ENCODE measurements at places on chromosomes 16 and 17.

- DNase-seq, result peak; percentile 77
Measured at GRCh38 chr16:8936421-8936820, 27.3 kb downstream of the USP7 start.

DNA sequence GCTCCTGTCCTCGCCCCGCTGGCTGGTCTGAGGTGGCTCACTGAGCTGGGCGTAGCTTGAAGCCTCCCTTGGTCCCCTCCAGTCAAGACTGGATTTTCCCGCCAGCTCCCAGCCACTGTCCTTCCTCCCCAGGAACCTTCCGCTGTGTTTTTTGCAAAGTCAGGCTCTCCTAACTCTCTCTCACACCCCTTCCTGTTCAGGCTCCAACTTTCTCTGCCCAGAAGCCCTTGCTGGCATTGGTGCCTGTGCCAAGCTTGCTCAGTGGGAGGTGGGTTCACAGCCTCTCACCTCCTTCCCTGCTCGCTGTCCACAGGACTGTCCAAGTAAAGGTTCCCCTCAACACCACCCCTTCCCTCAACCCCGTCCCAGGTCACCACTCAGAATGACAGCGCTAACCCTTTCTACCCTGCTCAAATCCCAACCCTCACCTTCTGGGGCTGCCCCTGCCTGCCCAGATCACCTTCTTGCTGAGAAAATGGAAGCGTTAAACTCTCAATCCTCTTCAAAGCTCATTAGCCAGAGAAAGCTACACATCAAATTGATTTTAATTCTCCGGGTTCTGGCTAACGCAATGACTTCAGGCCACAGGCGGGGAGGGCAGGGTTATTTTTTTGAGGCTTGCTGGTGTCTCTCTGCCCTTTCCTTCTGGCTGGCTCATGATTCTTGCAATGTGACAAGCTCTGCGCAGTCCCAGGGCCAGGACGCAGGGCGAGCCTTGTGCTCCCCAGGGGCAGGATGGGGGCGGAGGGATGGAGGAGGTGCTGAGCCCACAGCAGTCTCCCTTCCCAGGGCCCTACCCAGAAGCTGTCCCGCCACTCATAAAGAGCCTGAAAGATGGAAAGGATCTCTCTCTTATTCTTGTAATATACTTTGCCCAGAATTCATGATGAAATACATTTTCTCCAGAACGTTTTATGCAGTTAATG is 357.2 kb upstream of the TNRC6C start:
- DNase-seq, result no peak

DNA sequence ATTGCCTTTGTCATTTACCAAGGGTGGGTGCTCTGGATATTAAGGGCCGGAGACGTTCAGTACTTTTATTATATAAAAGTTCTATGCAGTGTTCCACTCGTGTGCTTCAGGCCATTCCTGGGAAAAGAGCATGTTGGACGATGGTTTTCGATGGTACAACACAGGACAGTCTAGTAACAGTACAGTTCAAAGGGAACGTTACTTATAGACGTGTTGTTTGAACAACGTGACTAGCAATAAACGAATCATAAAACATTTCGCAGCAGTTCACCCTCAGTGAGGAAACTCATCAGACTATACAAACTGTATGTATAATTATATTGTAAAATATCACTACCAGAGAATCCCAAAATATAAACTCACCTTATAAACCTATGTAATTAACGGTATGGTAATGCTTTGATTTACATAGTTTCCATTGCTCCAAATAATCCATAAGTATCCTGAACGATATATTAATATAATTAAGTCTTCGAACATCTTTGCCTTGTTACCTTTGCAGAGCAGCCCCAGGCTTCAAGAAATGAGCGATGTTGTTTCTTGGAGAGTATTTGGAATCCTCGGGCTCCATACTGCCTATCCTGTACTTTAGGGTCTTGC is 589 bp downstream of the NMT1 start:
- DNase-seq, result no peak

DNA sequence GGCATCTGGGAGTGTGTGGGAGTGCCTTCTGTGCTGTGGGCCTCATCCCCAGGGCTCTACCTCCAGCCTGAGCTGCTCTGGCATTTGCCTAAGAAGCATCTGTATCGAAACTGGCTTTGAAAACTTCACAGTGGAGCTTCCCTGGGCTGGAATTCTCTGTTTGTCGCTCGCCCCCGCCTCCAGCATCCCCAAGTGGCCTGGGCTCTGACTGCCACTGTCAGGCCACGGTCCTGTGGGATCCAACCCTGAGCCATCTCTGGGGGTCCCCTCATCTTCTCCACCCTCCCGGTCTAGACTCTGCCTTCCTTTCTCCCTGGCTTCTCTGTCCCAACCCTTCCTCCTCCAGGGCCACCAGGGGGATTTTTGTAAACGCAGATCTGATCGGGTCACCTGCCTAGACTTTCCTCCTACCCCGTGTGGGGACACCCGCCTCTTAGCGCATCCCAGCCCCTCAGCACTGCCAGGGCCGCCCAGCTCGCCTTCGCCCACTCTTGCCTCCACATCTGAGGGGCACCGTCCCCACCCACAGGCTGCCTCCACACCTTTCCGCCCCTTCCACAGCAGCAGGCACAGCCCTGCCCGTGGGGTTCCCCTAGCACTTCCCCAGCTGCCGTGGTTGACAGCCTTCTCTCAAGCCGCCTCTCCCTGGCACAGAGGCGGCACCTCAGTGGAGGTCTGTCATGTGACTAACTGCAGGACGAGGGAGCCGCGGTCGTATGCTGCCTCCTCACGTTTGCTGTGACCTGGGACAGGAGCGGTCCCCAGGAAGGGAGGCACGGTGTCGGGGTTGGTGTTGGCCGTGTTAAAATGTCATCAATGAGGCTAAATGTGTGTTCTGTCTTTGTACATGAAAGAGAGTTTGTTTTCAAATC is 12.0 kb downstream of the TBC1D24 start:
- DNase-seq, result peak; percentile 85

DNA sequence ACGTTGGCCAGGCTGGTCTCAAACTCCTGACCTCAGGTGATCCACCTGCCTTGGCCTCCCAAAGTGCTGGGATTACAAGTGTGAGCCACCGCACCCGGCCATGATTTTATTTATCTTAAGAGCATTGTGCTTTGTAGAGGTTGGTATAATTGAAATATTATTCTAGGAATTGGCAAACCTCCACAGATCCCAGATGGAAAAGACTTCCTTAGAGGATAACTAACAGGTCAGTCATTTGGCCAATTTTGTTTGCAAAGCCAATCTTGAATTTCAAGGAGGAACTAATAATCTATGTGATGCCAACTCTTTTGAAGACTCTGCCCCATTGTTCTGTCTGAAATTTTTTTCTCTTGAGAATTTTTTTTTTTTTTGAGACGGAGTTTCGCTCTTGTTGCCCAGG is 46.7 kb upstream of the SLC5A10 start:
- no peak for DNase-seq

- no peak for DNase-seq
Measured at GRCh38 chr17:13420878-13421277, 180.9 kb downstream of the HS3ST3A1 start.

GRCh38 chr16:50469121-50469743 is 79.0 kb upstream of the NKD1 start:
- no peak for DNase-seq

- DNase-seq, result peak; percentile 83
Measured at GRCh38 chr16:57042157-57043111, 49.9 kb upstream of the CPNE2 start.

GRCh38 chr16:77499373-77500285 is 64.8 kb upstream of the ADAMTS18 start:
- no peak for DNase-seq

- DNase-seq, result no peak
Measured at GRCh38 chr16:85141491-85142128, 29.3 kb upstream of the CIBAR2 start.

DNA sequence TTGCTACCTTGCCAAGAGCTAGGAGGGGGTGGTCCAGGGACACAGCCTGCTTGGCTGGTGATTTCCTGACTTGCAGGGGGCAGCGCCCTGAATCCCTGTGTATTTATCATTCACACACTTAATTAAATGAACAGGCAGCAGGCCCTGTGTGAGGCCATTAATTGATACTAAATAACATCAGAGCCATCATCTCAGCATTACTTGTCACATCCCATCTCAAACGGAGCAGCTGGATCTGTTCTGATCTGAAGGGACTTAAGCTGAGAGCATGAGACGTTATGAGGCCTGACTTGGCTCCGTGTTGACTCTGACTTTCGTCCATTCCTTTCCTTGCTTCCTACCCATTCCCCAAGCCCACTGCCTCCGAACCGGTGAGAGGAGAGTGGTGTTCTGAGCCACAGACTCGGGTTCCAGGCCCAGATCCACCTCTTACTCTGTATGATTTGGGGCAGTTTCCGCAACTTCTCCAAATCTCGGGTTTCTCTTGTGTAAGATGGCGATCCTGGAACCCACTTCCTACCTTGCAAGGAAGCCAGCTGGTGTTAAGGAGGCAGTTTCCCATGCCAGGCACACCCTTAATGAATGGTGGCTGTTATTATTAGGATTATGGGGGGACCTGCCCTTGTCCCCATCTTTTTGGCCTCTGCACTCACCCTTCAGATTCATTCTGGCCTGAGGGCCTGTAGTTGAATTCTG is 33.8 kb downstream of the CACNA1G start:
- no peak for DNase-seq

- peak; percentile 24 for DNase-seq
Measured at GRCh38 chr16:84718-85406, 6.8 kb downstream of the MPG start.

GRCh38 chr17:69620363-69620762 is 205.9 kb downstream of the MAP2K6 start:
- no peak for DNase-seq

- no peak for DNase-seq
Measured at GRCh38 chr16:17365591-17366298, 105.0 kb downstream of the XYLT1 start.

DNA sequence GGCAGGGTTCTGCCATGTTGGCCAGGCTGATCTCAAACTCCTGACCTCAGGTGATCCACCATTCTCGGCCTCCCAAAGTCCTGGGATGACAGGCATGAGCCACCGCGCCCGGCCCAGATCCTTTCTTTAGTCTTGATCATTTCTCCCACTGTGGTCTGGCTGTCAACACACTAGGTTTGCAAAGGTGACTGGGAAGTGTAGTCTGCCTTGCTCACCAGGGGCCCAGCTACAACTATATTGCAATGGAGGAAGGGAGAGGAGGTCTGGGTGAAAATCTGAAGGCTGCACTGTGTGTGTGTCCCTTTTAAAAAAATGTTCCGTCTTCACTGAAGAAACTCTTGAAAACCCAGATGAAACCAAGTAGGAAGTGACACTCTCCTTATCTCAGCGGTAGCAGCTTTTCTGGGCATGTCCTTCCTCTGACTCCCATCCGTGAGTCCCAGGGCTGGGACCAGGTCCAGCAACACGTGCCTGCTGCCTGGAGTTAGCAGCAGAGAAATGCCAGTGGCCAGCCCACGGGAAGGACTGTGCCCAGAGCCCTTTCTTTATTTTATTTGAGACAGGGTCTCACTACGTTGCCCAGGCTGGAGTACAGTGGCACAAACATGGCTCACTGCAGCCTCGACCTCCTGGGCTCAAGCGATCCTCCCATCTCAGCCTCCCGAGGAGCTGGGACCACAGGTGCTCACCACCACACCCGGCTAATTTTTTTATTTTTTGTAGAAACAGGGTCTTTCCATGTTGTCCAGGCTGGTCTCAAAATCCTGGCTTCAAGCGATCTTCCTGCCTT is 17.8 kb upstream of the KIF19 start:
- DNase-seq, result no peak

GRCh38 chr16:78246559-78246958 is 147.1 kb downstream of the WWOX start:
- no peak for DNase-seq

DNA sequence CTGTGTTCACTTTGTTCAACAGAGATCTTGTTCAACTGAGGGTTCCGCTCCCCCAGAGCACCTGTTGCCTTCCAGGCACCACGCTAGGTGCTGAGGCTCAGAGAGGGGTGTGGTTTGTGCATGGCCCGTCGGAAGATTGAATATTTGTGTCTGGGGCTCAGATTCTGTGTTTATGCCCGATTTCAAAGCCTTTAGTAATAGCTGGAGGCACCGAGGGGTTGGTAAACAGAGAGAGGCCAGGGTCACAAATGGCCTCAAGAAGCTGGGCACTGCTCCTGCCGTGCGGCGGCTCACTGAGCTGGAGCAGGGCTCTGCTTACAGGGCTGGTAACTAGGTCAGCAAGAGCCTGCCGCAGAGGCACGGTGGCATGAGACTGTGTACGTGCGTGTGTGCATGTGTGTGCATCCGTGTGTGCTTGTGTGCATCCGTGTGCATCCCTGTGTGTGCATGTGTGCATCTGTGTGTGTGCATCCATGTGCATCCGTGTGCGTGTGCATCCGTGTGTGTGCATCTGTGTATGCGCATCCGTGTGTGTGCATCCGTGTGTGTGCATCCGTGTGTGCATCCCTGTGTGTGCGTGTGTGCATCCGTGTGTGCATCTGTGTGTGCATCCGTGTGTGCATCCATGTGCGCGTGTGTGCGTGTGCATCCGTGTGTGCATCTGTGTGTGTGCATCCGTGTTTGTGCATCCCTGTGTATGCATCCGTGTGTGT is 5.4 kb downstream of the ITGAE start:
- DNase-seq, result no peak

DNA sequence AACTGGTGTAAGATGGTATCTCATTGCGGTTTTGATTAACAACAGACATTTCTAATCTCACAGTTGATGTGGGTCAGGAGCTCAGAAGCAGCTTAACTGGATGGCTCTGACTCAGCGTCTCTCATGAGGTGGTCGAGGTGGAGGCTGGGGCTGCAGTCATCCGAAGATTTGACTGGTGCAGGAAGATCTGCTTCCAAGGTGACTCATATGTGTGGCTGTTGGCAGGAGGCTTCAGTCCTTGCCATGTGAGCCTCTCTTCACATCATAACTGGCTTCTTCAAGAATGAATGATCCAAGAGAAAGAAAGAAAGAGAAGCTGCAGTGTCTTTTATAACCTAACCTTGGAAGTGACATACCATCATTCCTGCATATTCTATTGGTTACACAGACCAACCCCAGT is 376.1 kb downstream of the SEC14L1 start:
- no peak for DNase-seq

DNA sequence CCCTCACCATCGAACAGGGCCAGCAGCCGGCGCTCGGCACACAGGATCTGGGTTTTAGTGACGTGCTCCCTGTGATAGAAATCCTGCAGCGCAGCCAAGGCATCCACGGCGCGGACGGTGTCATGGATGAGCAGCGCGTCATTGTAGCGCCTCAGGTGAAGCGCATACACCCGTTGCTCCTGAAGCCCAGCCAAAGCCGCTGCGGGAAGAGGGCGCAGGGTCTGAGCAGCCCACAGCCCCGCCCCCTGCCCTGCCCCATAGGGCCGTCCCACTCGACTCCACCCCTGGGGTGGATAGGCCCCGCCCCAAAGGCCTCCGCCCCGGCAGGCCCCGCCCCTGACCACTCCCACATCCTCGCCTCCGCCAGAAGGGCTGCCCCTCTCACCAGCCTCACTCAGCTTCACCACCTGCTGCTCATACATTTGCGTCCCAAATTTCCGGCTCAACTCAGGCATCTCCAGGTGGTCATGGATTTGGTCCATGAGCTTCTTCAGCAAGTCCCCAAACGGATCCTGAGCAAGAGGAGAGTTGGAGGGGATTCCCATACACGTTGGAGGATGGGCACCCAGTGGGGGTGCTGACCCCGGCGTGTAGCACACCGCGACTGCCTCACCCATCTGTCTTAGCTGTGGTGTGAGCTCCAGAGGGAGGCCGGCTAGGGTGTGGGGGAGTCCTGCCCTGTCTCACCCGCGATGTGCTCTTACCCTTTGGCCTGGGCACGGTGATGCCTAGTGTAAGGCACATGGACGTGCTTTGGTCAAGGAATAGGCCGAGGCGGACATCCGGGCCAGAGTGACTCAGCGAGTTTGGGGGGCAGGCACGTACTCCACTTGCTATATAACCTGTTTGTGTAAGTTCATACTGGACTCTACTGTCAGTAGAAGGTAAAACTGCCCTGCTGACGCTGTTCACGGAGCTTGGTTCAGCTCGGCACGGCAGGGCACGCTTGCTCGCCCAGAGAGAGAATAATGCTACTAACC is 4.6 kb downstream of the DHX58 start:
- DNase-seq, result peak; percentile 95

Measured in activated CD4-positive, alpha-beta T cell treated with anti-CD3 and anti-CD28 coated beads for 4 hours (primary cell).